ENCODE measurements at places on chromosomes 5 and 9.

- peak; percentile 65 for DNase-seq
These were observed 14.1 kb downstream of the SEMA4D start for GRCh38 chr9:89483592-89484474.

DNA sequence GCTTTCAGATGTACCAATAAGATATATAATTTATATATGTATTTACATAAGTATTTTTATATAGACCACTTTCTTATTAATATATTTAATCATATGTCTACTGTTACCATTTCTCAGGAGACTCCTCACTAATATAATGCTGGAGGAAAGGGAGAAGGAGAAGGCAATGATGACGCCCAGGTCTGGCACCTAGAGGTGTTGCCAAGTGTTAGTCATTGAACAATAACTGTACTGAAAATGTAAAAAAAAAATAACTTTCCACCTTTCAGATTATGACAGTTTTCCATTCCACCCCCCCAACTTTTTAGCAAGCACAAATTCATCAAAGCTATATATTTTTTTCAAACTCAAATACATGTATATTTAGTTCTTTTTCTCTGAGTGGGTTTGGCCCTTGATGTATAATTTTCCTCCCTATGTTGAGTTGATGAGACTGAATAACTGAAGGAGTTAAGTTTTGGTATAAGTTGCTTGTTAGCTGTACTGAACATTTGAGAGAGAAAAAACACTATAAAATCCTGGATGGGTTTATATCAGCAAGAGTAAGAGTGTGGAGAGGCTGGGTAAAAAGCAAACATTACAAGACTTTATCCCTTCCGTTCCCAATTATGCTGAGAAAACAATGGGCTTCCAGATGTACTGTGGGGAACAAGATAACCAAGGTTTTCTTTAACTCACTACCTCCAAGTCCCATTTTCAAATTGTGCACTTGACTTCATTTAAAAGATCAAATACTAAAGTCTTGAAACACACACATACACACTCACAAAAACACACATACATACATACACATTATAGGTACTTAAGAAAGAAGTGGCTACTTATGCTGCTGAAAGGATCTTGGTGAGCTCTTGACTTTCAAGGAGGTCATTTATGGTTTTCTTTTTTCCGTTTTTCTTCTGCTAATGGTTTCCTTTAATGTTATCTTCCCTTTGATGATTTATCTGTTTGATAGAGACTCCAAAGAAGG is 142.8 kb upstream of the IFNE start:
- no peak for DNase-seq

- no peak for DNase-seq
These were observed 4.0 kb upstream of the ZSWIM6 start for GRCh38 chr5:61327760-61328753.

GRCh38 chr9:83520292-83520691 is 17.9 kb downstream of the FRMD3 start:
- no peak for DNase-seq

DNA sequence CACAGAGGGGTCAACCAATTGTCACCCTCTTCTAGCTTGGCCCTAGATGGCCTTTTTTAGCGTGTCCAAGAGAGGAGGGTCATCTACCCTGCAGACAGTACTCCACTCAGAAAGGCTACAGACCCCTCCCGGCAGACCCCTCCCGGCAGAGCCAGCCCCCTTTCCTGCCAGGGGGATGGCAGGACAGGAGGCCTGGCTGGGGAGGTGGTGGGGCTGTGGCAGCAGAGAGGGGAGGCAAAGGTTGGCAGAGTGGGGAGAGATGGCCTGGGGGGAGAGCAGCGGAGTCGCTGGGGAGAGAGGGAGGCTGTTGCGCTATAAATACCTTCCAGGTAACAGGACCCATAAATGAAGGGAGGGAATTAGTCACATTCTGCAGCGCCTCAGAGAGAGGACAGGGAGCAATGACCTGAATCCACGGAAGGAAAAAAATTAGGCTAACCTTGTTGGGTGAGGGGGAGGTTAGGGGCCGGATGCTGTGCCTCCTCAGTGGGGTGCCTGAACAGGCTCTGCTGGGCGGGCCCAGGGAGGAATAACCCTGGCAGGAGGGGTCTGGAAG is 32.9 kb upstream of the PSD2 start:
- no peak for DNase-seq

DNA sequence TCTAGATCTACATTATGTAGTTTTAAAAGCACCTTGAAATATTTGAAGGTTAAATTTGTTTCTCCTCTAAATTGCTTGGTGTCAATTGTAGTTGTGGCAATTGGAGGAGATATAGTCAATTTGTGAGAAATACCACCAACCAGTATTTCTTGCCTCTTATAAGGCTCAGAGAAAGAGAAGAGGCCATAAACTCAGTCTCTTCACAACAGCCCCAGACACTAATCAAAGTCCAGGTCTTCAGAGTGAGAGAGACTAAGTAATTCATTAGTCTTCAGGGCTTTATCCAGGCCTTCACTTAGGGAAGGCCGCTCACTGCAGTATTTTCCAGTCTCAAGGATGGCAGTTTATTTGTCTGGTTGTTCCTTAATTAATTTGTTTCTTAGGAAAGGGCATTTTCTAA is 168.0 kb upstream of the RGMB start:
- DNase-seq: no peak

GRCh38 chr9:91391818-91392217 is 30.1 kb upstream of the AUH start:
- no peak for DNase-seq

DNA sequence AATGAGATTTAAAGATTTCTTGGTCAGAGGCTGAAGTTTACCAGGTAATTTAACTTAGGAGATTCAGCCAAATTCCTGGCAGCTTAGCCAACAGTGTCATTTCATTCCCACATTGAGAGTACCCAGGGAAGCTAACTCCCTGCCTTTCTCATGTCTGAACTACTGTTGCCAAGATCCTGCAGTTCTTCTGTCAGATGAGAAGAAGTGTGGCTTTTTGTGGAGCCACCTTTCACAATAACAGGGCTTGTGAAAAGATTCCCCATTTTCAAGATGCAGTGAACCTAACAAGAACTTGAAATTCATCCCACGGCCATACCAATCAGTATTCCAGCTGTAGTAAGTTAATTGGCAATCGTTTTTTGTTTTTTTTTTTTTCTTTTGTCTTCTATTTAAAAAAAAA is 176.4 kb downstream of the XRCC4 start:
- DNase-seq: no peak

DNA sequence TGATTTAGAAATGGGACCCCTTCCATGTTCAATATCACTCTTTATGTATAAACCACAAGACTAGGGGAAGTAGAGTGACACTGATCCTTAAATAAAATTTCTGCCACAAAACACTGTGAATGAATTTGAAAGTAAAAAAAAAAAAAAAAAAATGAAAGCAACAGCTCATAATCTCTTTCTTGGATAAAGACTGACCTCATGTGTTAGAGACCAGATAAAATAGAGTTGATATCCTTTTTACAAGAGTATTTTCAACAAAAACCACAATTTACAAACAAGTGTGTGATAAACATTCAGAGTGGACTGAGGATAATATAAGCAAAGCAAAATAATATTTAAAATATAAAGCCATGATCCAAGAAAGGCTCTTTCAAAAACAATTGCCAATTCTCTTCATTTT is 180.2 kb downstream of the FBXL17 start:
- DNase-seq: no peak

- no peak for DNase-seq
These were observed 498.1 kb upstream of the TNC start for GRCh38 chr9:115615821-115616665.

DNA sequence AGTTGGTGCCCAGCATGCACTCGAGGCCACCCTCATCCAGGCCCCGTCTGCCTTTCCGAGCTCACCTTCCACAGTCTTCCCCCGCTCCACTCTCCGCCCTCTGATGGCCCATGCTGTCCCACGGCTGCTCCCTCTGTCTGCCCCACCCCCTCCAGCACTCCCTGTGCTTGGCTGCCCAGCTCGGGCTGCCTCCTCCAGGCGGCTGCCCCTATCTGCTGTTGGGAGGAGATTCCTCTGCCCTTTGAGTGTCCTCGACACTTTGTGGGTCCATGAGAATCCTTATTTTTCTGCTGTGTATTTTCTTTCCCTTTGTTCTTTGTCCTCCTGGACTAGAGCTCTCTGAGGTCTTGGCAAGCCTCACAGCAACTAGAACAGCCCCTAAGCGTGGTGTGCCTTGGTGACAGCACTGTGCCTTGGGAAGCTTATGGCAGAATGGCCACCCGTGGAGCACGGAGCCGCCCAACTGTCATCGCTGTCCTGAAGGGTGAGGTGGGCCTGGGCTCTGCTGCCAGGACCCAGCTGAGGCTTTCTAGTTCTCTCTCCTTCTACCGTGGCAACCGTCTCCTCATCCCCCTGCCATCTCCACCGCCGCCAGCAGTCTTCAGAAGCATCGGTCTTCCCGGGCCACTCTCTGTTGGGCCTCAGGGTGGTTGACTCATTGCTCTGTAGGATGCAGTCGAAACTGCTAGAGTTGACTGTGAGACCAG is 5.2 kb downstream of the NTMT1 start:
- no peak for DNase-seq

- no peak for DNase-seq
These were observed 29.6 kb downstream of the SAR1B start for GRCh38 chr5:134603059-134603458.

GRCh38 chr5:151651997-151652645 is 34.6 kb downstream of the SPARC start:
- peak; percentile 63 for DNase-seq

GRCh38 chr5:144298658-144299057 is 128.0 kb downstream of the KCTD16 start:
- no peak for DNase-seq

DNA sequence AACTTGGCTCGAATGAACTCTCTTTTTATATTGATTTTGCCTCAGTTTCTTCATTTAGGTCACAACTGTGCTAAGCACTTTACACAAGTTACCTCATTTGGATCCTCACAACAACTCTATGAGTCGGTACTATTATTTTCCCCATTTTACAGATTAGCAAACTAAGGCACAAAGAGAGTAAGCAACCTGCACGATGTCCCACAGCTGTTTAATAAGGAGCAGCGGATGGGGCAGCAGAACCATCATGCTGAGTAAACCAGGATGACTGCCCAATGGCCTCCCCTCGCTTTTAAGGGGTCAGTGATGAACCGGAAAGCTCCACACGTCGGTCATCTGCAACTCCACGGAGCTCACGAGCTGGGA is 607 bp downstream of the PRELID2 start:
- no peak for DNase-seq

GRCh38 chr9:130681769-130682420 is 11.7 kb upstream of the EXOSC2 start:
- DNase-seq: no peak

GRCh38 chr9:120261419-120261818 is 318.5 kb downstream of the CDK5RAP2 start:
- no peak for DNase-seq

- DNase-seq: no peak
These were observed 880.6 kb upstream of the DMAC1 start for GRCh38 chr9:8680157-8680556.

- no peak for DNase-seq
These were observed 58.4 kb downstream of the WHRN start for GRCh38 chr9:114446672-114447450.

DNA sequence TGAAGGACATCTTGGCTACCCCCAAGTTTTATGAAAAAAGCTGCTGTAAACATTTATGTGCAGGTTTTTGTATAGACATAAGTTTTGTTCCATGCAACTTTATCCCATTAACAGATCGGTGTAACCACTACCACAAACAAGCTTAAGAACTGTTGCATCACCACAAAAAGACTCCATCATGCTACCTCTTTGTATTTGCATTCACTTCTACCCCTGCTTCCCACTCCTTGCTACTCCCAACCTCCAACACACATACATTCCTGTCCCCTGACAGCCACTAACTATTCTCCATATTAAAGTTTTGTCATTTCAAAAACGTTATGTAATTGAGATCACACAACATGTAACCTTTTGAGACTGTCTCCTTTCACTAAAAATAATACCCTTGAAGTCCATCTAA is 57.8 kb upstream of the LHFPL2 start:
- no peak for DNase-seq

DNA sequence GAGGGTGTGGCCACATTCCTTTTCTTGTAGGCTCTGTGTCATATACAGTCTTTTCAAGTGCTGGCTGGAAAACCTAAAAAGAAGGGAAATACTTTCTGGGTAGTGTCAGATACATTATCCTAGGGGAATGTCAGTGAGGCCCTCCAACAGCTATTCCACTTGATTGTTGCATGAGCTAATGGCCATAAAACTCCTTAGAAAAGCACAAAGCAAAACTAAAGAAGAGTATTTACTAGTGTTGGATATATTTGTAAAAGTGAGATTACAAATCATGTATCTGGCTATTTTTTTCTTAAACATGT is 829 bp downstream of the ANXA1 start:
- DNase-seq: no peak

DNA sequence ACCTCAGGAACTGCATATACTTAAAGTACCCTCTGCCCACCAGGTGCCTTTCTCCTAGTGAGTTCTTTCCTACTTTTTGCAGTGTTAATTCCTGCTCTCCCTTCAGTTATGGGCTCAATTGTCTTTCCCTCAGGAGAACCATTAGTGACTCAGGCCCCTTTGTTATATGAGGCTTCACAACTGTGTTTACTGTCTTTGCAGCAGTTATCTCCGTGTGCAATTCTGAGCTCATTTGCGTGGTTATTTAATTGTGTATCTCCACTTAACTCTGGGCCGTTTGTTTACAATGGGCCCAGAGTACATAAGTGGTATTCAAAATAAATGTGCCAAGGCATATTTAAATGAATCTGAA is 9.6 kb downstream of the FBXO38 start:
- no peak for DNase-seq

- DNase-seq: no peak
These were observed 27.9 kb upstream of the CDKN2B start for GRCh38 chr9:22036866-22037626.

DNA sequence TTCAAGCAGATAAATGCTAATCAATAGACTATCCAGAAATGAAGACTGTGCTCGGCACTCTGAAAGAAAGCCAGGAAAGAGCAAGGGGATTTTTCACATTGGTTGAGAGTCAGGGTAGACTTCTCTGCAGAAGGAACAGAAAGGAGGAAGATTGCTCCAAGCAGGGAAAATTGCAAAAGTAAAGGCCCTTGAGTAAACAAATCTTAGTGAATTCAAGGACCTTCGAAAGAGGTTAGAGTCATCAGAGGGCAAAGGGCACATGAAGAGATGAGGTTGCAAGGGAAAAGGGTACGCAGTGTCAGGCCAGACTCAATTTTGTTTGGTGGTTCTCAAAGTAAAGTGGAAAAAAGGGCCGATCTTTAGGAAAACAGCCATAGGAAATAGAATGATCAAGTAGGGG is 157.6 kb upstream of the RAI14 start:
- no peak for DNase-seq

All from stimulated activated CD4-positive, alpha-beta T cell treated with anti-CD3 and anti-CD28 coated beads, Interleukin-4, amount 100 ng/mL, for 48 hours (primary cell).